ENCODE measurements at places on chromosomes 5 and 9.

- DNase-seq: no peak
Observed at GRCh38 chr9:10479172-10479571, 133.6 kb downstream of the PTPRD start.

DNA sequence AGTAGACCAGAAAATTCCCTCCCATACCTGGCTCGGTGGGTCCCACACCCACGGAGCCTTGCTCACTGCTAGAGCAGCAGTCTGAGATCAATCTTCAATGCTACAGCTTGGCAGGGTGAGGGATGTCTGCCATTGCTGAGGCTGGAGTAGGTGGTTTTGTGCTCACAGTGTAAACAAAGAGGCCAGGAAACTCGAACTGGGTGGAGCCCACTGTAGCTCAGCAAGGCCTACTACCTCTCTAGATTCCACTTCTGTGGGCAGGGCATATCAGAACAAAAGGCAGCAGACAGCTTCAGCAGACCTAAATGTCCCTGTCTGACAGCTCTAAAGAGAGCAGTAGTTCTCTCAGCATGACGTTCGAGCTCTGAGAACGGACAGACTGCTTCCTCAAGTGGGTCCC is 5.6 kb upstream of the GZMA start:
- peak; percentile 50 for DNase-seq

- no peak for DNase-seq
Observed at GRCh38 chr9:91360551-91361290, 997 bp downstream of the AUH start.

- DNase-seq: peak; percentile 51
Observed at GRCh38 chr5:35671541-35672295, 54.1 kb downstream of the SPEF2 start.

DNA sequence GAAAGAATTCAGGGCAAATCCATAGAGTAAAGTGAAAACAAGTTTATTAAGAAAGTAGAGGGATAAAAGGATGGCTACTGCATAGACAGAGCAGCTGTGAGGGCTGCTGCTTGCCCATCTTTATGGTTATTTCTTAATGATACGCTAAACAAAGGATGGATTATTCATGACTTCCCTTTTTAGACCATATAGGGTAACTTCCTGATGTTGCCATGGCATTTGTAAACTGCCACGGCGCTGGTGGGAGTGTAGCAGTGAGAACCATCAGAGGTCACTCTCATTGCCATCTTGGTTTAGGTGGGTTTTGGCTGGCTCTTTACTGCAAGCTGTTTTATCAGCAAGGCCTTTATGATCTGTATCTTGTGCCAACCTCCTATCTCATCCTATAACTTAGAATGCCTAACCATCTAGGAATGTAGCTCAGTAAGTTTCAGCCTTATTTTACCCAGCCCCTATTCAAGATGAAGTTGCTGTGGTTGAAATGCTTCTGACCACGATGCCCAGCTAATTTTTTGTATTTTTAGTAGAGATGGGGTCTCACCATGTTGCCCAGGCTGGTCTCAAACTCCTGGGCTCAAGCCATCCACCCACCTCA is 42.1 kb downstream of the RFK start:
- no peak for DNase-seq

DNA sequence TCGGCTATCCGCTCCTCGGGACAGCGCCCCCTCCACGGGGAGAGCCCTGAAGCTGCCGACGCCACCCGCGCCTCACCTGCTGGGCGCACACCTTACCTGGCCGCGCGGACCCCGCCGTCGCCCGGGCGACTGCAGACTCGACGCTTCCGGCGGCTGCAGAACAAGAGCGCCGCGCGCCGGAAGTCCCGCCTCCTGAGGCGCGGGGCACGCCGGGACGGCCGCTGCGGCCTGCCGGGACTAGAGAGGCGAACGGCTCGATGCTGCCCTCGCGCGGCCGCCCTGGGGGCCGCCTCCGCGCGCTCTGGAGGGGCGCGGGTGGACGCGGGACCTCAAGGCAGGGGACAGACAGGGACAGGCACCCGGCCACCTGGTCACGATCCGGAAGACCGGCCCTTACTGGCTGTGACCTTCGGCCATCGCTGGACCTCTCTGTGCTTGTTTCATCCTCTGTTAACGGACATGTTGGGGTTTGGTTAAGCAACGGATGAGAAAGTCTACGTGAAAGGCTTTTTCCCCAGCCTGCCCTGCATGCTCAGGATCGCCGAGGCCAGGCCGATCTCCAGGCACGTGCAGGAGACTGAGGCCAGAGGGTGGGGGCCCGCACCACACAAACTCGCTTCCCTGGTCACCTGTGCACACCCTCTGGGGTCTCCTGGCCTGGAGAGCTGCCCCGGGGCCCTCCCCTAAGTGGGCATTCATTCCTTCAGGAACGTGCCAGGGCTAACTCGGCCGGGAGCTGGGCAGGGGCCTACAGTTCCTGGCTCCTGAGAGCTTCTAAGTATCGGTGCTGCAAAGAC is at the start of gene SNAPC4:
Gene SNAPC4 (minus strand): TSS at position 133 of the 797 bp plus-strand sequence. CDS start 1,742 bp downstream, outside the sequence.
- peak; percentile 90 for DNase-seq

GRCh38 chr5:109784687-109785086 is 95.0 kb downstream of the MAN2A1 start:
- no peak for DNase-seq

- no peak for DNase-seq
Observed at GRCh38 chr5:126360467-126360866, 62.7 kb upstream of the GRAMD2B start.

- no peak for DNase-seq
Observed at GRCh38 chr5:84197538-84197937, 187.1 kb downstream of the EDIL3 start.

DNA sequence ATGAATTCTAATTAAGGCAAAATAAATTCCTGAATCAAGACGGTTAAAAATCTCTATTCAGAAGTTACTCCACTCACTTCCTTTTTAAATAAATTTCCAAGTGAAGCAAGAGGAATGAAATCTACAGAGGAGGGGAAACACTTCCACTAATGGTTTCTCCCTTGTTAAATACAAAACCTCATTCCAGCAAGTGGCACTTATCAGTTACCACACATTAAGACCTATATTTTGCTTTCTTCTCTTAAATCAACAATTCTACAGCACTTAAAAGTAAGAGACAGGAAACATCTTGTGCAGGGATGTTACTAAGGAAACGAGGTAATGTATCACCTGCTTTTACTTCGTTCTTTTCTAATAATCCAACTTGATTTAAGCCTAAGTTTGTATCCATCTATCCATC is 172.6 kb downstream of the RAPGEF6 start:
- DNase-seq: no peak

DNA sequence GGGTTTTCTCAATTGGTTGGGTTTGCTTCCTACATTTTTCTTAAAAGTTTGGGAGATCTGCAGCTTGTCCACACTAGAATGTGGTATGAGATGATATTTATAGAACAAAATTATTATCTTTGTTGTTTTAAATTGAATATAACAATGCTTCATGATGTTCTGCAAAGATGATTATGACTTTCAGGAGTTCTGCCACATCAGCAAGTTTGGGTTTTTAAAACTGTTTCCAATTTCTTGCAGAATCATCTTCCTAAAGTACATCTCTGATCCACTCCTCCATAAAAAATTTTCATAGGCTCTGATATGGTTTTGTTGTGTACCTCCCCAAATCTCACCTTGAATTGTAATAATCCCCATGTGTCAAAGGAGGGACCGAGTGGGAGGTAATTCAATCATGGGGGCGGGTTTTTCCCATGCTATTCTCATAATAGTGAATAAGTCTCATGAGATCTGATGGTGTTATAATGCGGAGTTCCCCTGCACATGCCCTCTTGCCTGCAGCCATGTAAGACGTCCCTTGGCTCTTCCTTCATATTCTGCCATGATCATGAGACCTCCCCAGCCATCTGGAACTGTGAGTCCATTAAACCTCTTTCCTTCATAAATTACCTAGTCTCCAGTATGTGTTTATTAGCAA is 119.1 kb upstream of the PTGER4 start:
- no peak for DNase-seq

- DNase-seq: peak; percentile 73
Observed at GRCh38 chr9:129487658-129488483, 133.0 kb downstream of the C9orf50 start.

- DNase-seq: no peak
Observed at GRCh38 chr9:2413160-2413805, 208.3 kb upstream of the VLDLR start.

DNA sequence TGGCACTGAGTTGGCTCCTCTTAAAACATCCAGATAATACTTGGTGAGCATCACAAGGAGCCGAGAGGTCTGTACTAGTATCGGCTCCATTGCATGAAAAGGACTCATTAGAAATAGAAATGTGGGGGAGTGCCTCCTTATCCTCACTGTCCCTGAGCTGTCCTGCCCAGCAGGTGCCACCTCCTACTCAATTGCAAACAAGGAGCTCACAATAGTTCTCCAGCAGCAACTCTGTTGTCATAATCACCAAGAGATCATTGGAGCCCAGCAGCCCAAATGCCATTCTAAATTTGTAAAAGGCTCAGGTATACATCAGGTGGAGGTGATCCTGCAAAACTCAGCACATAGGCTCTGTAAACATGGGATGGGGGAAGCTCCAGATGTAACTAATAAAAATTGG is 99.1 kb downstream of the PLK2 start:
- no peak for DNase-seq

DNA sequence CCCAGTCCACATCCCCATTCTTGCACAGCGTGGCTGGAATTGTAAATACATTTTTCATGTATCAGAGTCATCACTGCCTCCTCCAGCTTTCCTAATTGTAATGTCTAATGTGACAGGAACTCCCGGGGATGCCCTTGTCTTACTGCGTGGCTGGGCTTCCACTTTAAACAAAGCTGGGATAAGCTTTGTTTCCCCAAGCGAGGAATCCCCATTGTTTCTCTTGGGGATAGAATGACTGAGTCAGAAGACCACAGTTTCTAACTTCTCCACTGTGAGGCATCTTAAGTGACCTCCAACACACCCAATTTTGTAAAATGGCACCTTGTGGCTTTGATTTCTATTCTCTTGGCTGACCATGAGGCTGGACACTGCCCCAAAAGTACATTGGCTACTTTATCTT is 22.4 kb downstream of the ARPC5L start:
- DNase-seq: no peak

- DNase-seq: no peak
Observed at GRCh38 chr9:5013374-5013773, 28.3 kb downstream of the JAK2 start.

- no peak for DNase-seq
Observed at GRCh38 chr5:68287631-68287975, 72.0 kb downstream of the PIK3R1 start.

DNA sequence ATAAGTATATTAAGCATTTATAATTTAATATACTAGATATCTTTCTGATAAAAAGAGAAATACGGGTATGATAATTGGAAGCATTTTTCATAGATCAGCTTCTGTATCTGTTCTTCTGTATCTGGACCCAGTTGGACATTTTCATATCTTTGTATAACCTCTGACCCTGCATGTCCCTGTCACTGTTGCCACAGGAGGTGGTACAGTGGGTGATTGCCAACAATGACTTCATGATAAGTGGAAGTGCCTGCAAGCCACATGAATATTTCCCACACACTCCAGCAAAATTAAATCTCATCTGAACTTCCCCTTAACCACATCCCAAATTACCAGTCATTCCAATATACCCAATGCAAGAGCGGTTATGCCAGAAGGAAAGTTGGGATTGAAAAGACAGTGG is 376.4 kb downstream of the ARRDC3 start:
- DNase-seq: no peak

DNA sequence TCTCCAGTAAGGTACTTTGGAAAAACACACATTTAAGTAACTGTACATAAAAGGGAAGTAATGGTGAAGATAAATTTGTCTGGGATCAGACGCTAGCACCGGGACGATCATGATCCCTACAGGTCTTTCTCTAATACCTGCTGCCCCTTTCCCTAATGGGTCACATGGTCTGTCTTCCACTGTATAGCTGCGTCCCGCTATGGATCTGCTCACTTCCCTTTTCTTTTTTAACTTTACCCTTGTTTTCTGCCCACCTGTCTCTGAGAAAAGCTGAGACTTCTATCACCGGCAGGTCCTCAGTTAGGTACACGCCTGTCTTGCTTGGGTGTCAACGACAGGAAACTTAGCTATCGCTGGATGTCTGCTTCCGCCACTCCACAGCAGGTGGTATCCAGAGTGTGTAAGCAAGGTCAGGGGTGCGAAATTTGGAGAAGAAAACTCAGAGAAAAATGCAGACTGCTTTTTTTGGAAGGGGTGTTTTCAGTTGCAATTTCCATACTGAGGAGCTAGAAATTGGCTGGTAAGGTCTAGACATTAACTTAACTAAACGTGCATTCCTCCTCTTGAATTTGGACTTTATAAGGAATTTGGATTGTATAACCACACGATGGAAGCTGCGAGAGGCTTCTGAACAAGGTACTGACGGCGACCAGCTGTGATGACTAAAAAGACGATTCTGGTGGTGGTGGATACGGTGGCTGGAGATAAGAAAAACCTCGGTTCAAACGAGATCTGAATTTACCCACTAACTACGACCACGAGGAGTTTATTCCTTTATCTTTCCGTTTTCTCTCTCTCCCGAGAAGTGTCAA is 1.1 kb upstream of the ICE1 start:
- peak; percentile 36 for DNase-seq

- no peak for DNase-seq
Observed at GRCh38 chr9:27247756-27248155, 49.2 kb downstream of the EQTN start.

DNA sequence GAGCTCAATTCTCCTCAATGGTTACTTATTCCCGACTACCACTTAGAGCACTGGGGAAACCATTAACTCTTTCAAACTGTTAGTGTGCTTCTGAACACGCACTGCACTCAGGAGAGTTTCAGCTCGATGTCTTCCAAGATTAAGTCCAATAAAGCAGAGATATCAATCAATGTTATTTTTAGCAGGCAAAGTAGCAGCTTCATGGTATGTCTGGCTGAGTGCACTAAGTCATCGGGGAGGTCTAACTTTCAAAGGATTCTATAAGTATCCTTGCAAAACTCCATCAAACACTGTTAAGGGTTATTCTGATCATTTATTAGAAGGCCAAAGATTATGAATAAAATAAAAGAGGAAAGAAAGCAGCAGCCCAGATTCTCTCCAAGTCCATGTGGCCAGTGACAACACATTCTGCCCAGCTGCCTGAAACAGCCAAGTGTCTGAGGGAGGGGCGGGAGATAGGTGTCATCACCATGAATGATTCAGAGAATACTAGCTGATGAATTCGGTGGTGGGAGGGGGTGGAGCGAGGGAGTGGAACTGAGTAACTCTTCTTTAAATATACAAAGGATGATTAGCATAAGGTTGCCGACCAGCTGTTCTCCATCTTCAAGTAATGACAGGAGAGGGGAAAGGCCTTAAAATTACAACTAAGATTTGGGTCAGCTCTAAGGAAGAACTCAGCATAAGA is 21.3 kb downstream of the NREP start:
- no peak for DNase-seq

DNA sequence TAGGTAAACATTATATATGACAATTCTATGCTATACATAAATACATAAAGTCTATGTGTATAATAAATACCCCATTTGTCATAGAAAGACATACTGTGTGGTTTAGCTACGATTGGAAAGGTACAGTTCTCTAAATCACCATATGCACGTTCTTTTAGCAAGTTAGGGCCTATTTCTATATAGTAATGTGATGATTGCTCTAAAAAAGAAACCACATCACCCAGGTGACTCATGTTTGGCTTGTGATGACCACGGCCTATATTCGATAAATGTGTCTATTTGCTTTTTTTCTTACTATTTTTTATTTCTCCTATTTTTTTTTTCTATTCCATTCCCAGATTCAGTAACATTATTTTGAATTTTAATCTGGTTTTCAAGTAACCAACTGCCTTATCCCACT is 34.7 kb downstream of the RETREG1 start:
- no peak for DNase-seq
